Fibroblast of skin of right quadriceps (primary cell): ENCODE measurements at places on chromosomes 12 and 14.

DNA sequence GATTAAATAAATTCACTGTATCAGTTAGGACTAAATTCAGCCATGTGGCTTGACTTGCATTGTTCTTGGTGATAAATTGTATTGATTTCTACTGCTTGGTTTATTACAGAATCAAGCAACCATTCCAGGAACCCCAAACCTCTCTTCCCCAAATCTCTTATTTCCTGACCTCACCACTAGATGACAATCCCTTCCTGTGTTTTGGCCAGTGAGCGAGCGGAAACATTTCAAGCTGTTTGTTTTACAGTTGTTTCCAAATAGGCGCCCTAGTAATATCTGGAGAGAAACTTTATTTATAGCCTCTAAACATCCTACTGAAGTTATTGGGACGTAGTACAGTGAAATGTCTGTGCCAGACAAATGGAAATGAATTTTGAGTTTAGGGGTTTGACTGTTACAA lies 161.1 kb downstream of the SNAPC1 start:
- DNase-seq = peak; percentile 7

DNA sequence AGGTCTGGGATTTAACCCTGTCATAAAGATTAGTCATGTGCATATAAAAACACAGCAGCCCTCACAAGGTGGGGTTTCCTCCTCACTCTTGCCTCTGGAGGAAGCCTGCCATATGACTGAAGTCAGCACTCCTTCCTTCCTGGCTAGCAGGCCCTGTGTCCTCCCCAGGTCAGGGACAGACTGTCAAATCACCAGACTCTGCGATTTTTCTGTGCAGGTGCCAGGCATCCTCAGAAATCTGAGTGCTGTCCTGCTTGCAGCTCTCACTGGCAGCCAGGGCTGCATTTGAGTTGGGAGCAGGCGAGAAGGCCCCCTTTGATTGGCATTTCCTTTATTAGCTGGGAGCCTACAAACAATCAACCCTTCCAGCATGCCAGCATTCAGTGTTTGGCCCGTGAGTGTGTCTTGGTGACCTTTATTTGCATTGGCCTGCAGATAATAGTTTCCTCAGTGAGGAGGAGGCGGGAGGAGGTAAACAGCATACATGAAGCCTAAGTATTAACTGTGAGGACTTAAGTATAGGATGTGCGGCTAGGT lies 183.8 kb upstream of the ARHGAP5 start:
- peak; percentile 29 for DNase-seq

DNA sequence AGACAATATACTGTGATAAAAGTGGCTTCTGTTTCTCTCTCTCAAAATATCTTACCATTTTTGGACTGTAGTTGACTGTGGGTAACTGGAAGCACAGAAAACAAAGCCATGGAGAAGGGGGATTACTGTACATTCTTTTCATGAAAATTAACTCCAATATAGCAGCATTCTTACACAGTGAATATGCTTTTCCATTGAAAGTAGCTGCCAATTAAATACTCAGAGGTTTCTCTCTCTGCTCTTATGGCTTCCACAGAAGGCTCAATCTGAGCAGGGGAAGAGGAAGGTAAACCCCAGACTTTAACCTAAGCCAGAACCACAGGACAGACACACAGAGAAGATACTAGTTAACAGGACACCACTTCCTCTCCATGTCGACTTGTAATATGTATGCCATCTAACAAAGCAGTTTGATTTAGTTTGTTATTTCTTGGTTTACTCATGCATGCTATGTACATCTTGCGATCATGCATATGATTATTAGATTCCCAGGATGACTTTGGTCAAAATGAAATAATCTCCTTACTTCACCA lies 150.2 kb downstream of the SSPN start:
- peak; percentile 27 for DNase-seq

DNA sequence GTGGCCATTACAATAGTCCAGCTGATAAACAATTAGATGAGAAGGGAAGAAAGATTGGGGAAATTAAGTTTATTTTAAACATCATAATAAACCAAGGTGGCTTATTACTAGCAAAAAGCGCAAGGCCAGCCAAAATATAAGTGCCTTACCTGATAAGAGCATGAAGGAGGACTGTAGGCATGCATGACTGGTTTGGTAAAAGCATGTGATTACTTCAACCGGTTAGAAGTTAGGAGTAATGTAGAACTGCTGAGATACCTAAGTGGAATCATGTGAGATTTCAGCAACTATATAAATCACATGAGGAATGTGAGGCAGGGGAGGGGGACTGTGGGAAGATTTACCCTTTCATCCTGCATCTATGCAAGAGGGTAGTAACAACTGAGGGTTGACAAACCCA lies 59.7 kb upstream of the CCDC196 start:
- DNase-seq = no peak

- DNase-seq = no peak
These were observed 229.4 kb upstream of the RGS6 start for GRCh38 chr14:71702786-71703185.

DNA sequence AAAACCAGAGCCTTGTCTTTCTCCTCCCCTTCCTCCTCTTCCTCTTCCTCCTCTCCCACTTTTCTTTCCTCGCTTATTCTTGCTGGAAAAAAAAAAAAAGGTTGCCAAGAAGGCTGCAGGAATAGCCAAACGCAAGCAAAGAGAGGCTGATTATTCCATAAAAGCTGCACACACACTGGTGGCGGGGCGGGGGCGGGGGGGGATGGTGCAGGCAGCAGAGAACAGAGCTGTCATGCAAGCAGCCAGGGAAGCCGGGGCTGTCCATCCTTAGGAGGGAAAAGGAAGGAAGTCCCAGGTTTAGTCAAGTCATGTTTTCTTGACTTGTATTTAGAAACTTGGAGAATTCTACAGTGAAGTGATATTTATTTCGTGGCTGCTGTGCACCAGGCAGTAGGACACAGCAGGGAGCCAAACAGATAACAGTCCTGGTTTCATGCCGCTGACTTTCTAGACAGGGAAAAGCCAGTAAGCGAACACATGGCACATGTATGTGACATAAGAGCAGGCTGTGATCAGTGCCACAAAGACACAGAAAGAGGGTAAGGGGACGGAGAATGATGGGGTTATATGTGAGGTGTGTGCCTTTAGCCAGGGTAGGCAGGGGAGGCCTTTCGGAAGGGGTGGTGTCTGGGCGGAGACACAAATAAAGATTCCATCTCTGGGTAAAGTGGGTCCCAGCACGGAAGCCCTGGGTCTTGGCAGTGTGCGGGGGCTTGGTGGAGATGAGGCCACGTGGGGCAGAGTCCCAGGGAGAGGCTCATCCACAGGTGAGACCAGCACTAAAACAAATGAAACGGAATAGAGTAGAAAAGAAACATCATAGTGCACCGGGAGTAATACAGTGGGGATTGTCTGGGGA lies 56.6 kb upstream of the SCN8A start:
- DNase-seq = no peak

DNA sequence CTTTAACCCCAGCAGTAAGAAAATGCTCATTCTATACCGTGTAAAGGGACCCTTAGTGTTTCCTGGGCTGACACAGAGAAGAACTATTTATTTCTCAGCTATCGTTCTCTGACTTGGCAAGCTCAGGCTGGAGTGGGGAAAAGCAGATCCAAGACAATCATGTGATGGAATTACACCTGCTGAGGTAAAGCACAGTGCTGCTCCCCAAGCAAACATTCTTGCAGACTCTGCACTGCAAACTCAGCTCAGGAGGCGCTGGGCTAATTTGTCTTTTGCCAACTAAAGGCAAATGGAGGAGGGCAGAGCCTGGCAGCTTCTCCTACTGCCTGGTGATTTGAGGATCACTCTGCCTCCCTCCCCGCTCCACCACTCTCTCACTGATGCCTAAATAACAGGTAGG lies 57.8 kb upstream of the FUT8 start:
- no peak for DNase-seq

- DNase-seq = no peak
These were observed 188.3 kb downstream of the DAD1 start for GRCh38 chr14:22400655-22401259.

DNA sequence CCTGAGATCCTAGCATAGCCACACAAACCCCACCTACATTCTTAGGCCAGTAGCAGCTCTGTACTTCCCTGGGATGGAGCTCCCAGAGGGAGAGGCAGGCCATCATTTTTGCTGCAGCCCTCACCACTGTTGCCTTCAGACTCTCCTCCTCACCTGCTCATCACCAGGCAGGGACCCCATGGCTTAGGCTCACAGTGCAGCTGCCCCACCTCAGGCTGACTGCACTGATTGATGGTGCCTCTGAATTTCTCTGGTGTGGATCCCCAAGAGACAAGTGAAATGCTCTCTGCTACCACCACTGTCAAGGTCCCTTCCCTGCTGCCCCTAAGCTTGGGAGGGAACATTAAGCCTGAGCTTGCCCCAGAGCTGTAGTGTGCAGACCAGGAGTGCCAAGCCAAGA lies 76.2 kb downstream of the TMTC3 start:
- no peak for DNase-seq

DNA sequence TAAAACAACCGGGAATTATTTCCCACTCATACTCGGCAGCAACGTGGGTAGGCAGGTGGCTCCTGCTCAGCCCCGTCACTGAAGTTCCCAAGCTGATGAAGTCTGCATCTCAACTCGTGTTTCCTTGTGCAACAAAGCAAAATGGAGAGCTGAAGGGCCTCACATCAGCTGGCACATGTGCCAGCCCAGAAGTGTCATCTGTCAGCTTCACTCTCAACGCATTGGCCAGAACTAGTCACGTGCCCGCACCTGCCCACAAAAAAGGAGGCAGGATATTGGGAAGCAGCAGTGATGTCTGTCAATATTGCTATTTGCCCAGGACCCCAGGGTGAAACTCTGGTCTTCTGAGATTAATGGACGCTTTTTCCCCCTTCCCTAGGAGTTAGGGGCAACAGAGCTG lies 344.0 kb downstream of the BCL11B start:
- no peak for DNase-seq

DNA sequence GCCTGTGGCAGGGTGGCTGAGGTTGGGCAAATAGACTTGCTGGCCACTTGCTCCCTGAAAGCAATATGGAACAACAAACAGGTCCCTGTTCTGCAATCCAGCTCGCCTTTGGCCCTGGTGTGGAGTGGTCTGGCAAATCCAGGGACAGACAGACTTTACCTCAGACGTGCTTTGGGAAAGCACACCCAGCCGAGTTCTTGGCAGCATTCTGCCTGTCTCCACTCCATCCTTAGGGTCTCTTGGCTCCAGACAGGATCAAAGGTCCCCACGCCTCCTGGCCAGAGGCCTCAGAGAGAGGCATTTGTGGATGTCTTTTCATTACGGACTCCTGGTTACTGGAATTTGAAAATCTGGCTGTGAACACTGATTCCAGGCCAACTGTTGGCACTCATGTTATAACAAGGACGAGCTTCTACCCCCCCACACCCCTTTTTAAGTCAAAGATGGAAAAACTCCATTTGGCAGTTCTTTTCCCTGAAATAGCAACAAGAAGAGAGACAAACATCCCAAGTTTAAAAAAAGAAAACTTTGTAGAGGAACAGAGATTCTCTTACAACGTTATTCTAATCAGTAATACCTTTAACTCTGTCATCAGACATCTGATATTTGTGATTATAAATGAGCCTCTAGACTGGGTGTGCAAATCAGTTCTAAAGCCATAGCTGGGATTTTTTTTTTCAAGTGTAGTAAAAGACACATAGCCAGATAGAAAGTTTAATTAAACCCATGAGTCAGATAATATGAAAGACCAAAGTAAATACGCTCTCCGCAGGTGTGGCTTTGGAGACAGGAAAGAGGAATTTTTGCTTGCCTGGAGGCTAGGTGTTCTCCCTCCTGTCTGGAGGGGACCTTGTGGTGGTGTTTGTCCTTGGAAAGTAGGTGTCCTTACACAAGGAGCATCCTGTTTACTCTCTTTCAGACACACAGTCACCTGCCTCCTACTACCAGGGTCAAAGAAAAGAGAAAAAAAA lies 60.7 kb downstream of the GALNT8 start:
- DNase-seq = no peak

DNA sequence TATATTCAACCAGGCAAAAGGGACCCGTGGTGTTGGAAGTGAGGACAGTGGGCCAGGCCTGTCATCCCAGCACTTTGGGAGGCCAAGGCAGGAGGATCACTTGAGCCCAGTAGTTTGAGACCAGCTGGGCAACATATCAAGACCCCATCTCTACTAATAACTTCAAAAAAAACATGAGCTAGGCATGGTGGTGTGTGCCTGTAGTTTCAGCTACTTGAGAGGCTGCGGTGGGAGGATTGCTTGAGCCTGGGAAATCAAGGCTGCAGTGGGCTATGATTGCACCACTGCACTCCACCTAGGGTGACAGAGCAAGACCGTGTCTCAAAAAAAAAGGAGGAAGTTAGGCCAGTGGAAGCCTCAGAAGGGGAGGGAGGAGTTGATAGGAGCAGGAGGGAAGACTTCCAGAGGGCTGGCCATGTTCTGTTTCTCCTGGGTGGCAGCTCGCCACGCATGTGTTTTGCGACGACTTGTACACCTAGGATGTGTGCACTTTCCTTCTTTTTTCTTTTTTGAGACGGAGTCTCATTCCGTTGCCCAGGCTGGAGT lies 10.1 kb downstream of the SLC25A29 start:
- DNase-seq = no peak

DNA sequence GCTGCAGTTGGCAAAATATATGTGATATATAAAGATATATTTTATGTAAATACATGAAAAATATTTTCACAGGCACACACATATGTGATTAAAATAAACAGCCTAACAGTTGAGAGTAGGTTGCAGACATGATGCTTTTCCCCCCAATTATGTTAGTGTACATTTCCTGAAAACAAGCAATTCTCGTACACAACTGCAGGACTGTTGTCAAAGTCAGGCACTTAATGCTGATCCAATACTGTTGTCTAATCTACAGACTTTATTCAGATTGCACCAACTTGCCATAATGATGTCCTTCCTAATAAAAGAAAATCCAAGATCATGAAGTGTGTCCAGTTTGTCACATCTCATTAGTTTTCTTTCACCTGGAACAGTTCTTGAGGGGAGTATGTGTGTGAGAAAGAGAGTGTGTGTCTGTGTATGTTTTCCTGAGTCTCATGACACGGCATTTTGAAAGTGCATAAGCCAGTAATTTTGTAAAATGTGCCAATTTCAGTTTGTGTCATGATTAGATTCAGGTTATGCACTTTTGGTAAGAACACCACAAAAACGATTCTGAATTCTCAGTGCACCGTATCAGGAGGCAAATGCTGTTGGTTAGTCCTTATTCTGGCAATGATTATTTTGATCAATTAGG lies 16.5 kb upstream of the SEL1L start:
- DNase-seq = no peak

GRCh38 chr12:113462117-113462774 lies 9.4 kb downstream of the LHX5 start:
- DNase-seq = peak; percentile 54

DNA sequence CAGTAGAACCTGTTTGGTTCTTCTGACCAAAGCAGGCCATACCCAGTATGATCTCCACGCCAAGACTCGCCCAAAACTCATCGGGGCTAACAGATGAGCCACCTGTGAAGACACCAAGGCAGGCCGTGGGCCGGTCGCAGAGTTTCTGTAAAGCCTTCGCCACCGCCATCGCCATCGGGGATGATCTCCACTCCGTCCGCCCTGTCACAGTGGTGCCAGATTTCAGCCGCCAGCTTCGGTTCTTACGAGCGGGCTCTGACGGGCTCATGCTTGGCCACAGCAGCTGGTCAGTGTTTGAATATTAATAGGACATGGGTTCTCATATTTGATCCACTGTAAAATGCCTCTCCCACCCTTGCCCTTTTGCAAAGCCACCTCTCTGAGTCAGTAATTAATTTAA lies 113.2 kb upstream of the TMEM132D start:
- no peak for DNase-seq

- peak; percentile 34 for DNase-seq
These were observed 331.4 kb downstream of the TMTC2 start for GRCh38 chr12:83018088-83018487.
